Astrocyte of the cerebellum (primary cell): ENCODE measurements at places on chromosomes 13 and 19.

DNA sequence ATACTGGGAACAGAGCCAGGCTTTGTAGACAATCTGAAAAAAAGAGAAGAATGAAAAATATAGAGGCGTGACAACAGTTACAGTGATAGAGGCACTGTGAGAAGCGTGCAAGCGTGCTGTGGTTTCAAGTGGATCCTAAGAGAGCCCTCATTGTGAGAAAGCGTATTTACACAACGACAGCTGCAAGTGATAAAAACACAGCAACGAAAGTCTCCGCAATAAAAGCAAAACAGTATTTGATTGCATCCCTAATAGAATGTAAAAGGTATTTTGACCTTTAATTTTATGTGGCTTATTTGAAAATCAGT is 642.7 kb upstream of the ARGLU1 start:
- DNase-seq = no peak

GRCh38 chr19:29596885-29597525 is 9.1 kb upstream of the POP4 start:
- no peak for DNase-seq

- DNase-seq = no peak
Observed at GRCh38 chr19:11617180-11618062, 20.1 kb downstream of the ZNF627 start.

DNA sequence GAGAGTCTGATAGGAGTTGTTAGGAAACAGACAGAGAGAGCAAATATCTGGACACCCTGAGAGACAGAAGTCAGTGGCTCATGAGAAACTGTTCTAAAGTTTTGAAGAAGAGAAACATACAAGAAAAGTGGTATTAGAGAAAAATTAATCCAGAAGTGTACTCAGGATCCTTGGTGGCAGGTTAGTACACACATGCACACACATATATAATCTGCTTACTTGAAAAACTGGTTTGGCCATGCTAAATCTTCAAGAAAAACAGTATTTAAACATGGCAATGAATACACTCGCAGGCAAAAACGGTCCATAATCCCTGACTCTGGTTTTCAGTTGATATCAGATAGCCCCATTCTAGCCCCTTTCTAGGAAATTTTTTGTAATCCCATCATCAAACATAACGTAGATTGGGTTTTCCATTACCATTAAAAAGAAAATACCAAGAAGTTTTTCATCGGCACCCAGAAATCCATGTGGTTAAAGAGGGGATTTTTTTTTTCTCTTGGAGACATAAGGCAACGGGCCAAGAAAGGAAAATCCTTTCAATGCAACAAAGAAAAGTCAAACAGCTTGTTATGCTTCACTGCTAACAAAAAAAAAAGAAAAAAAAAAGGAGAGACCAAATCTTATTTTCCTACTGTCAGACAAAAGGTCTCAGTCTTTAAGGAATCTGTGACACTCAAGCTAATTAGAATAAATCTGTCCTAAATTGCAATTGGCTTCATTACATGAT is 178.0 kb upstream of the MIR17HG start:
- peak; percentile 16 for DNase-seq

DNA sequence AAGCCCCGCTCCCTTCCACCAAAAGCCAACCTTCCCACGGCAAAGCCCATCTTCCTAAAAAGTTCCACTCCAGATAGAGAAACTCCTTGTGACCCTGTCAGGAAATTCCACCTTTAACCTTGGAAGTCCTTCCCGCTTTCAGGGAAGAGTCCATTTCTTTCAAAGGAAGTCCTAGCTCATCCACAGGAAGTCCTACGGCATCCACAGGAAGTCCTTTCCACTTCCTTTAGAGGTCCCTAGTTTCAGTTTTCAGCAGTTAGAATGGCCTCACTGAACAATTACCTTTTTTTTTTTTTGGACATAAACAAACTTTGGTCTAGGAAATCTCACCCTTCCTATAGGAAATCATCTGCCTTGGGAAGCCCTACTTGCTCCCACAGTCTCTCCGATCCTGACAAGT is 31.7 kb downstream of the TRPM4 start:
- DNase-seq = no peak

- no peak for DNase-seq
Observed at GRCh38 chr13:51594432-51594831, 10.2 kb downstream of the WDFY2 start.

DNA sequence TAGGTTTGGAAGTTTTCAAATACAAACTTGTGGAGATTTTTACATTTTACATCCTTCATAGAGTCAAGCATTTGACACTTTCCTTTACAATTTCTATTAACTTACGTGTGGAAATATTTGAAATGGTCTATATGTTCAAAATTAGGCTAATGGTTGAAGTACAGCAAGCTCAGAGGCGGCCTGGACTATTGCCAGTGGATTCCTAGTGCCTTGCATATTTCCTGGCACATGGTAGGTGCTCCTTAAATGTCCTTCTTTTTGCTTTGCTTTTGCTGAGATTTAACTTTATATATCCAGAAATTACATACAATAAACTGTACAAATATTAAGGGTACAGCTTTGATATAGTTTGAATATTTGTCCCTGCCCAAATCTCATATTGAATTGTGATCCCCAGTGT is 93.9 kb downstream of the UBL3 start:
- DNase-seq = no peak

DNA sequence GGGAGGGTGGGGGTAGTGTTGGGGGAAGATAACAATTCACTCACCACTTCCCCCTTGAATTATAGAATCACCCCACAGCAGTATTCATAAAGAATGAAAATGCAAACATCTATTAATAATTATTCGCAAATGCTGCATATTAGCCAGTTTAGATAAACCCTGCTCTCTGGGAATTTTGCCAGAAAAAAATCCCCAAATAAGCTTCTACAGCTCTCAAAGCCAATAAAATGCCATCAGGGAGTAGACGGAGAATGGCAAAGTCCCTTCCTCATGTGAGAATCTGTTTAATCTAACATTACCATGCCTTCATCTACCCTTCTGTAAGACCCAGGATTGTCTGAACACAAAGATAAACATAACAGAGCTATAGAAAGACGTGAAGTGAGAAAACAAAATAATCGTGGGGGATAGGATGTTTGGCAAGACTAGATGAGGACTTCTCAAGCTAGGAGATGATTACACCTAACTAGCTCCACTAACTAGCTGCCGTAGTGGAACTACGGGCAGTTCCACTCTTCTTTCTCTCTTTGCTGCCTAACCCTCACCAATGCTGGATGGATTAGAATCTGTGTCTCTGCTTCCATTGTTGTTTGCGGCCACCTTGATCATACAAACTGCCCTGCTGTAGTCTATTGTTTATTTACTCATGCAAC is 32.4 kb upstream of the CACNA1A start:
- no peak for DNase-seq

- no peak for DNase-seq
Observed at GRCh38 chr13:47184321-47184720, 287.5 kb upstream of the HTR2A start.

DNA sequence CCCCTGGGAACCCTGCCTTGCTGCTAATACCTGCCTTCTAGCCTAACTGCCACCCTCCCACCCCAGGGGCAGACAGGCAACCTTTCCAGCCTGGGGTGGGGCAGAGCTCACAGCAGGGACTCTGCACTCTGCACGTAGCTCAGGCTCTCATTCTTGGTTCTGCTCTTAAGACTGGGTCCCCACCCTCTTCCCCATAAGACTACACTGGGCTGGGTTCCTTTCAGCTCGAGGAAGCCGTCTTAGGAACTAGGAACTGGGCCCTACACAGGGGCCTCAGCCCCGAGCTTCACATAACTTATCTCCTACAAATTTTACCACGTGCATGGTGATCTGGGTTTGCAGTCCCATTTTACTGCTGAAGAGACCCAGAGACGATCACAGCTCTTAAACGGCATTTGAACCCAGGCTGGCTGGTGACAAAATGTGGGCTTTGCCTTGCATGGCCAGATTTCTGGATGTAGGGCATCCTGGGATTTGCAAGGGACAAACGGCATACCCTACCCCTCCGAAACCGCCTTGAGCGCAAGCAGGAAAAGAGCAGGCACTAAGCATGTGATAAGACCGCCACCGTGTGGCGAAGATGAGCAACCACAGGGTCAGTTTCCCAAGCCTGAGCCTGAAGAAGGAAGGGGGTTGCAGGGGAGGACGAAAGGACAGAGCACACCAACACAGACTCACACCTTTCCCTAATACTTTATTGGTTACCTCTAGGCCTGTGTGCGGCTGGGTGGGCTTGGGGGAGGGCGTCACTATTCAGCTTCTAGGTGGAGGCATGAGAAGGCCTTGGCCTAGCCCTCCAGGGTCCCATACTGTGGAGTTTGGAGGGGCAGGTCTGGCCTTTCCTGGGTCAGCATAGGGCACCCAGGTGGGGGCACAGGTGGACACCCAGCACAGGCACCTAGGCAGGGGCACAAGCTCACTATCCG is 5.1 kb downstream of the JUNB start:
- peak; percentile 60 for DNase-seq

GRCh38 chr13:26758496-26759157 is 2.0 kb downstream of the GPR12 start:
- DNase-seq = no peak

DNA sequence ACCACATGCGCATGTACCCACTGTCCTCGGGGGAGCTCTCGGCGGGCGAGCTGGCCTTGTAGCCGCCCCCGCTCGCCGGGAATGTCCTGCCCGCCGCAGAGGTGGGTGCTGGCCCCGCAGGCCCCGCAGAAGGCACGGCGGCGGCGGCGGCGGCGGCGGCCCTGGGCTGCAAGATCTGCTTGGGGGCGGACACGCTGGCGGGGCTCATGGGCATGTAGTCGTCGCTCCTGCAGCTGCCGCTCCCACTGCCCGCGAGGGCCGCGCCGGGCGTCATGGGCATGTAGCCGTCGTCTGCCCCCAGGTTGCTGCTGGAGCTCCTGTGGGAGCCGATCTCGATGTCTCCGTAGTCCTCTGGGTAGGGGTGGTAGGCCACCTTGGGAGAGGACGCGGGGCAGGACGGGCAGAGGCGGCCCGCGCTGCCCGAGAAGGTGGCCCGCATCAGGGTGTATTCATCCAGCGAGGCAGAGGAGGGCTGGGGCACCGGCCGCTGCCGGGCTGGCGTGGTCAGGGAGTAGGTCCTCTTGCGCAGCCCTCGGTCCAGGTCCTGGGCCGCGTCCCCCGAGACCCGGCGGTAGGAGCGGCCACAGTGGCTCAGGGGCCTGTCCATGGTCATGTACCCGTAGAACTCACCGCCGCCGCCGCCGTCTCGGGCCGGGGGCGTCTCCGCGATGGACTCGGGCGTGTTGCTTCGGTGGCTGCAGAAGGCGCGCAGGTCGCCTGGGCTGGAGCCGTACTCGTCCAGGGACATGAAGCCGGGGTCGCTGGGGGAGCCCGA is 2.4 kb downstream of the IRS2 start:
- no peak for DNase-seq

DNA sequence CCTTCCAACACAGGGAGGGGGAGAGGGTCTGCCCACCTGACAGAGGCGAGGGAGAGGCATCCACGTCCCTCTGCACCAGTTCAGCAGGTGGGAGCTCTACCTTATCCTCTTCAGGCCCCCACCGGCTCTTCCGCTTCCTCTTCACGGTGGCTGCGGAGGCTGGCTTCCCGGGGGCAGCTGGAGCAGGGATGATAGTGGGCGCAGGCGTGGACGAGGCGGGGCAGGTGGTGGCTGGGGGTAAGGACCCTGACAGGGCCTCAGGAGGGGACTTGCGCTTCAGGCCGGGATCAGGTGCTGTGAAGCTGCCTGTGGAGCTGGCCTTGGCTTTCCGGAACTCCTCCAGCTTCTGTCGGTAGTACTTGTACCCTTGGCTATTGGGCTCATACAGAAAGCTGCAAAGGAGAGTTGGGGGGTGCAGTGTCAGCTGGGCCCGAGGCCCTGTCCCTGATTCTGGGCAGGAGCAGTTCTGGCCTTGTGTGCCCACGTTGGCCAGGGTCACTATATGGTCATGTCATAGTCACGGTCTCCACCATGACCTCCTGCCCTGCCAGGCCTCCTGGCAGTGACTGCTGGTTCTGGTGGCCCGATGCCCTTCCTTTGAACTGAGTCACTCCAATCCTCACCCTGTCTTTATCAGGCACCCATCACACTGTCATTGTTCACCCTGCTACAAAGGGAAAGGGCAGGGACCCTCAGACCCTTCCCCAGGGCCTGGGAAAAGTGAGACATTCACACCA is 23.2 kb downstream of the SUGP1 start:
- DNase-seq = no peak

GRCh38 chr19:43606569-43607229 is 5.2 kb upstream of the SRRM5 start:
- DNase-seq = no peak

- no peak for DNase-seq
Observed at GRCh38 chr19:47257411-47258169, 1.3 kb downstream of the CCDC9 start.

GRCh38 chr13:38763446-38764381 is 76.8 kb downstream of the FREM2 start:
- peak; percentile 24 for DNase-seq

GRCh38 chr13:44223770-44224444 is 149.7 kb upstream of the SERP2 start:
- DNase-seq = no peak
